ENCODE measurements at places on chromosomes 7 and 10.

GRCh38 chr10:97319671-97320479 is 804 bp downstream of the FRAT1 start:
- no peak for DNase-seq

DNA sequence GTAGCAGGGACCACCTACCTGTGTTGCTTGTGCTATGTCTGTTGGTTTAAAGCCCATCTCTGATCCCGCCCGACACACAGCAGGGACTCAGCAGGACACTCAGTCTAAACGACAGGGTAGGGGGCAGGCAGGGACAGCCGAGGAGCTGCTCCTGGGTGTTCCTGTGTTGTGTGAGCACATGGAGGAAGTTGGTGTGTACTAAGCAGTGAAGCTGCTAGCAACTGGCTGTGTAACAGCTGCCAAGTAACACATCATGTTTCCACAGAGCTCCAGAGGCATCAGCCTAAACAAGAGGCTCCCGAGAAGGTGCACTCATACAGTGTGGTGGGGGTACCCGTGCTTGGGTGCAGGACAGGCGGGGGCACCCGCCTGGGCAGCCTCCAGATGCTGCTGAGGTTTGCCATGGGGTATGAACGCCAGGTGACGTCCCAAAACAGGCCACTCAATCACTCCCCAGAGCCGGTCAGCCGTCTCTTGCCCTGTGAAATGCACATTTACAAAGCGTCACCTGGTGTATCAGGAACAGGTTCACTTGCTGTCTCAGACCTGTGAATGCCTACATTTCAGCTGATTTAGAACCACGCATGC is 59.6 kb downstream of the PTPRN2 start:
- no peak for DNase-seq

- no peak for DNase-seq
Observed at GRCh38 chr7:137747359-137748031, 99.3 kb downstream of the DGKI start.

DNA sequence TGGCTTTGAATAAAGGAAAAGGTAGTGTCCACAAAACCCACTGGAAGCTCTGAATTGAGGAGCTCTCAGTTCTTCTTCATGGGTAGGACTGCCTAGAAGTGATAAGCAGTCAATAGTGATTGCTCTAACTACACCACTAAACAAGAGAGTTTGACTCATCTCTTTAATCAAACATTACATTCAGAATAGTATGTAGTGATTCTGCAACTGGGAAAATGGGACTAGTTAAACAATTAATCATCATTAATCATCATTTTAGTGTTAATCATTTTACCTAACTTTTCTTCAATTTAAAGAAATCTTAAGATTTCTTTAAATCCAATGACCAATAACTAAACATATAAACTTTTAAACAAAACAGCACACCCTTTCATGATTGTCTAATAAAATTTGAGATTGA is 484.0 kb upstream of the FZD8 start:
- DNase-seq = no peak

DNA sequence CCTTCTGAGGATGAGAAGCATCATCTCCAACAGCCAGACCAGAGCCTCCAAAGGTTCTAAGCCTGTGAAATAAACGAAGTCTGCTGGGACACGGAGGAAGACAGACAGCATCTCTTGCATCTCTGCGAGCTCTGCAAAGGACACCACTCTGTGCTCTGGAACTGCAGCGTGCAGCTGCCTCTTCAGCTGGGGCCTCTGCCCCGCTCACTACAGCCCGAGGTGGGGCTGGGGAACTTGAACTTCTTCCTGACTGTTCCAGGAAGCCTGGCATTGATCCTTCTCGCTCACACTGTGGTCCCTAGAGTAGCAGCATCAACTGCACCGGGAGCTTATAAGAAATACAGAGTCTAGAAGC is 163.3 kb downstream of the USP6NL start:
- DNase-seq = no peak

DNA sequence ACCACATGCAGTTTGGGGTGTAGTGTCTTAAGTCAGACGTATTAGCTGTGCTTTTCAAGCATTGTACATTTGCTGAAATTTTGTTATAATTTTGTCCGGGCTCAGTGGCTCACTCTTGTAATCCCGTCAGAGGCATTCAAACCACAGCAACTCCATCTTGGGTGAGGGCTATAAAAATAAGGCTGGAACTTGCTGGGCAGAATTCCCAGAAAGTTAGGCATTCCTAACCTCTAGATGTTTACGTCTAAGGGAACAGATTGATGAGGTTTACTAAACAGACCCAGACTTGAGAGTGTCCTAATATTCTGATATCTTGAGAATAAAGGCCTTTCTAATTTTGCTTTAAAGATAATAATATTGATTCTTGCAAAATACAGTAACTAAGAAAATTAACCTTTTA is 957.8 kb downstream of the NXPH1 start:
- DNase-seq = no peak

- no peak for DNase-seq
Observed at GRCh38 chr7:29955799-29956486, 33.7 kb downstream of the SCRN1 start.

DNA sequence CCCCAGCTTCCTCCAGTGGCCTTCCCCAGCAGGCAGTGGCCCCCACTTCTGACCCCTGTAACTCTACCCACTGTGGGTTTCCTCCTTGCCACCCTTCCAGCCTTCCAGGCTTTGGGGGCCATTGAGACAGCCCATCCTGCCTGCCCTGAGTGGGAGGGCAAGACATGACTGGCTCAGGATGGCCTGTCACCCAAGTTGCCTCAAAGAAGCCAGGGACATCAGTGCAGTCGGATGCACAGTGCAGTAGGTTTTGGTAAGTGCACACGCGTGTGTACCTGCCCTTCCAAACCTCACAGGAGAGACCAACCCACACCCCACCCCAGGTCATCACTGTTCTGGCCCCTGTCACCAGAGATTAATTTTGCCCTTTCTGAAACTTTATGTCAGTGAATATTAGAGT is 22.7 kb downstream of the ZMIZ2 start:
- no peak for DNase-seq

DNA sequence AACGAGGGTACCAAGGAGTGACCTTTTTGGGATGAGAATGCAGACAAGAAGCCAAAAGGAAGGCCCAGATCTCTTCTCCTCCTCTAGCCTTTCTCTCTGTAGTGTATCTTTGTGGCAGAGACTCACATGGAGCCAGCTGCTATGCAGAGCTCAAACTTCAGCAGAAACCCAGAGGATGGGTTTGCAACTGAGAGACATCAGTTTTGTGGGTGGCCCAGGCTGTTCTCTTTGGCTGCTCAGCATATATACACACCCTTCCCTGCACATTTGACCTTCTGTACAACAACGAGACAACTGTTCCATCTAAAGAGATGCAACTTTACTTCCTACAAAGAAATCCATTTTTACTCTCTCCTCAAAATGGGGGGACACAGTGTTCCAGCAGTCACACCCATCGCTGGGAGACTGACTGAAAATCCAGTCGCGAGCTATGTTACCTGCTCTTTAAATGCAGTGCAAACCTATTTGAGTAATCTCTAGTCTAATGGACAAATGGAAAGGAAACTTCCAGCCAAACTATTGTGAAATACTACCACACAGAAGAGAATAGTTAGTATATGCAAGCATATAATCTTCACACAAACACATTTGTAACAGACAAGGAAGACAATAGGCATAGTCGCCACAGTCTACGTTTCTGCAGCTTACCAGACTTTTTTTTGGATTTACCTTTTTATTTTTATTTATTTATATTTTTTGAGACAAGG is 51.2 kb downstream of the GTF2I start:
- DNase-seq = no peak

GRCh38 chr10:9762966-9763656 is 1254.6 kb upstream of the CELF2 start:
- DNase-seq = no peak

- DNase-seq = no peak
Observed at GRCh38 chr7:102264367-102264891, 22.2 kb upstream of the SH2B2 start.
